Activated CD4-positive, CD25-positive, alpha-beta regulatory T cell treated with anti-CD3 and anti-CD28 coated beads, Interleukin-2, amount 50 U/mL, for 16 hours (primary cell): ENCODE measurements at places on chromosomes 6 and 20.

DNA sequence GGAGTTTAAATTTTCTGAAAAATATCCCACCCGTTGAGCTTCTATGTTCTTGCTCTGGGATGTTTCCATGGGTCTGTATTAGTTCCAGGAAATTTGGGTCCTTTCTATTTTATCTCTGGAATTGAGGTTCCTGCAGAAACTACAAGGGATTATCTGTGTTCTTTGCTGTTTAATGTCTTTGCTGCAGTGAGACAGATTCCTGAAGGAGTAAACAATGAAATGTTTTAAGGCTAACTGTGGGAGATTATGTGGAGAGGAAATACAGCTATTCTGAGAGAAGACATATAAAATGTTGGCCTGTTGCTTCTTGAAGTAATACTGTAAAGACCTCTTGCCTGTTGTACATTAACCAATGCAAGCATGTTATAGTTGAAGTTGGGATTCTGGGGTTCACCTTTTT lies 43.5 kb downstream of the SAMD5 start:
- no peak for DNase-seq

DNA sequence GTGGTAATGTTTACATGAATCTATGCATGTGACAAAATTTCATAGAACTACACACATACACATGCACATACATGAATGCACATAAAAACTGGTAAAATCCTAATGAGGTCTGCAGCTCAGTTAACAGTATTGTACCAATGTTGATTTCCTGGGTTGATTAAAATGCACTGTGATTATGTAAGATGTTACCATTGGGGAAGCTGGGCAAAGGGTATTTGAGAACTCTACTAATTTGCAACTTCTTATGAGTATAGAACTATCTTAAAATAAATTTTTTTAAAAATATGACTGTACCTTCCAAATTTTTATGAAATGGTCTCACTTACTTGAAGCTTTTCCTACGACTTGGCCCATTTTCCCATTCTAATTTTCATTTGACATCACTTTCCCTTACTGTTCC lies 43.4 kb upstream of the TENT5A start:
- no peak for DNase-seq

DNA sequence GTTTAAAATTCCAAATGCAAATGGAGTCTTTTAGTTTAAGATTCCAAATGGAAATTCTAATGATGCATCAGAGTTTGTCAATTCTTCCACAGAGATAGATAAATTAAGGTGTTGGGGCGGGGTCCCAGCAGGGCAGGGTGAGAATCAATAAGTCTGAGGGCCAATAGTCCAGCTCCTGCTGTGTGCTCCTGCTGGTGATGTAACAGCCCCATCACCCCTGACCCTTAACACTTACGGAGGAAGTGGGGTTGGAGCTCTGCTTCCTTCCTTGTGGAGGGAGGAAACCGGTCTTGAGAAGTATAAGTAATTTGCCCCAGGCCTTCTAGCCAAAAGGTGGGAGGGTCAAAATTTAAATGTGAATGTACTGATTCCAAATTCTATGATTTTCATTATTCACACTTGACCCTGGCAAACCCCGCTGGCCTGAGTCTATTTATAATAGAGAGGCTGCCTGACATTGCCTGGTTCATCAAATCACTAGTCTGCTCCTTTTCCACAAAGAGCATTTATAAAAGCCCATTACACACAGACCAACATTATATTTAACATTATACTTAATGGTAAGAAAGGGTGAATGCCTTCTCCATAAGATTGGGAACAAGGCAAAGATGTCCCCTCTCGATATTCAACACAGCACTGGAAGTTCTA lies 17.2 kb downstream of the ZBTB2 start:
- no peak for DNase-seq

DNA sequence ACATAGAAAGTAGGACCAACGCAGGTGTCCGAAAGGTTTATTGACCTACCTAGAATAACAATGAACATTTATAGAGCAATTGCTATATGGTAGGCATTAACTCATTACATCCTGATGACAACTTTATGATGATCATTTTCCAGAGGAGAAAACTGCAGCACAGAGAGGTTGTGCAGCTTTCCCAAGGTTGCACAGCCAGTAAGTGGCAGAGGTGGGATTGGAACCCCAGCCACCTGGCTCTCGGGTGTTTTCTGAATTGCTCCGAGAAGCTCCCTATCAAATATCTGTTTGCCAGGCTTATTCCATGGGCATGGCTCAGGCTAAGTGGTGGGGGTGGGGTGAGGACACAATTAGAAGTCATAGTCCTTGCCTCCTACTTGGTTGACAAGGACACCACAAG lies 24.1 kb upstream of the NFATC2 start:
- DNase-seq: no peak

DNA sequence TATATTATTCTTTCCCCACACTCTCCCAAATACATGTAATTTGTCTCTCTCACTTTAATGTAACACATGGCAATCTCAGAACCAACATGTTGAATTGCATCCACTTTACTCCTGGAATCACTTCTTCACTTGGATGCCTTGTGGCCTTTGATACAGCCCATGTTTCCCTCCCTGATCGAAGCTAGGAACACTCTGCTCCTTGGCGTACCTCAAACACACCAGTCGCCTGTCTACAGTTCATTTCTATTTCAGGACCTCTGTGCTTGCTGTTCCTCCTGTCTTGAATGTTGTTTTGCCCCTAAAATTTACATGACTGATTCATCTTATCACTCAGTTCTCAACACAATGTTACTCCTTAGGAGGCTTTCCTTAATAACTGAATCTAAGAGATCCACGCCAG lies 102.3 kb upstream of the VSTM2L start:
- DNase-seq: no peak

DNA sequence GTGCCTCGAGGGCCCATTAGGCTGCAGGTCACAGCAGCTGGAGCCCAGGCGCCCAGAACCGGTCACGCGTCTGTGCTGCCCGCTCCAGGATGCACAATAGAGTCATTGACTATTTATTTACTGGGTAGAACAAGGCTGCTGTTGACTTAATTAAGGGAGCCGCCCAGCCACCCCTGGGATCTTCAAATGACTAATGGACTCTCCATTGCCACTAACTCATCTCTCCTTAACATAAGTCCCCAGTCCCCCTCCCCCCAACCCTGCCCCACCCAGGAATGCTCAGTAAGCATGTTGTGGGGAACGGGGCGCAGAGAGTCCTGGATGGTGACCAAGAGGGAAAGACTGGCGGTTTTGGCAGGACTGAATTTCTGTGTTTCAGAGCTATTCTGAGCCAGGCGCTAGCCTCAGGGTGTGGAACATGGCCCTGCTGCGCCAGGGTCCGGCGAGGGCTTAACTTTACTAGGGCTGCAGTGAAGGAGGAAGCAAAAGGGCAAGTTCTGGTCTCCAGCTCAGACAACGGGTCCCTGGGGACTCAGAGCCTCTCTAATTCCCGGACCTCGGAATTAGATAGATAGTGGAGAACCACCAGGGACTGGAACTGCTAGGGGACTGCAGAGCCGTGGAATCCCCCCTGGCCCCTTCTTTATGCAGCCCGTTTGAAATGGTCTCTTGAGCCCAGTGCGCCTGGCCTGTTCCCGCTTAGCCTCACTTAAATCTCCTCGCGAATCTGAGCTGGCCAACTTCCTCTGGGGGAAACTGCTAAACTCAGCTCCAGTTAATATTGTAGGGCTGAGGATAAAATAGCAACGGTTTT lies 1.5 kb upstream of the GRIK2 start:
- no peak for DNase-seq

GRCh38 chr20:40675599-40676221 lies 13.3 kb downstream of the MAFB start:
- no peak for DNase-seq

GRCh38 chr20:4007383-4008025 lies 7.9 kb downstream of the RNF24 start:
- DNase-seq: no peak

DNA sequence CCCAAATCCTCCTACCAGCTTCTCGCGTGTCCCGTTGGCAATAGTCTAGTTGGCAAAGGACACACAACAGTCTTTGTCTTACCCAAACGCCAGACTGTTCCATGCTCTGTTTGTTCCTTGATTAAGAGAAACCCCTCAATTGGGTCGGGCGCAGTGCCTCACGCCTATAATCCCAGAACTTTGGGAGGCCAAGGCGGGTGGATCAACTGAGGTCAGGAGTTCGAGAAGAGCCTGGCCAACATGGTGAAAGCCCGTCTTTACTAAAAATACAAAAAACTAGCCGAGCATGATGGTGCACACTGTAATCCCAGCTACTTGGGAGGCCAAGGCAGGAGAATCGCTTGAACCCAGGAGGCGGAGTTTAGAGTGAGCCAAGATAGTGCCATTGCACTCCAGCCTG lies 153.7 kb downstream of the GRM4 start:
- DNase-seq: no peak

- DNase-seq: no peak
Observed at GRCh38 chr6:47202644-47203205, 107.0 kb downstream of the TNFRSF21 start.

GRCh38 chr6:128239146-128239545 lies 281.3 kb downstream of the PTPRK start:
- DNase-seq: no peak

DNA sequence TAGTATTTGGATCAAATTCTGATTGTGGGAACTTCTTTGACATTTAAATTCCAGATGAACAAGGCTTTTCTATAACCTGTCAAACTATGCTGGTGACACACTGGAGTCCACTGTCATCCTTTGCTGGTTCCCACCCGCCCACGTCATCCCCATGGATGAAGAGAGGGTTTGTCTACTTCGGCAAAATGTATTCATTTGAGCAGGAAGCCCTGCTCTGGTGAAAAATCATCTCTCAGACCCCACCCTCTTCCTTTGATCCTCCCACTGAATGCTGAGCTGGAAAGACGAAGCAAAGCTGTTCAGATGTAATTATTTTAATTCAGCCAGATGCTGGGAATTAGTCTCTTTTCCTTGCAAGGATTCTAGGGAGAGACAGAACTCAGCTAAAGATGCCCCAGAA lies 50.5 kb downstream of the CPNE5 start:
- no peak for DNase-seq

DNA sequence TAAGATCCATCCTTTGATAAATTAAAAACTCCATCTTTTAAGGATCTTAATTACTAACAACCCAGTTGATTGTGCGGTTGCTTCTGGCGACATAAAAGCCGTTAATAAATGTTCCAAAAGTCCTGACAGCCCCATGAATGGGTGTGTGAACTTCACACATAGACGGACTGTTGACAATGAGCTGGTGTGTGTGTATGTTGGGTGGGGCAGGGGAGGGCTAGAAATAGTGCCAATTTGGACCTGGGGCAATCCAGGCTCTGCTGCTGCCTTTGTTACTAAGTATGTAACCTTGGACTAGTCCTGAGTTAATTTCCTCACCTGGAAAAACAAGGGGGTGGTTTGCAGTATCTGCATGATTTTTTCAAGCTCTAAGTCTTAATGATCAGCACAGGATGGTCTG lies 4.2 kb downstream of the MAS1 start:
- no peak for DNase-seq

- DNase-seq: no peak
Observed at GRCh38 chr6:89566008-89566800, 72.3 kb downstream of the LYRM2 start.

DNA sequence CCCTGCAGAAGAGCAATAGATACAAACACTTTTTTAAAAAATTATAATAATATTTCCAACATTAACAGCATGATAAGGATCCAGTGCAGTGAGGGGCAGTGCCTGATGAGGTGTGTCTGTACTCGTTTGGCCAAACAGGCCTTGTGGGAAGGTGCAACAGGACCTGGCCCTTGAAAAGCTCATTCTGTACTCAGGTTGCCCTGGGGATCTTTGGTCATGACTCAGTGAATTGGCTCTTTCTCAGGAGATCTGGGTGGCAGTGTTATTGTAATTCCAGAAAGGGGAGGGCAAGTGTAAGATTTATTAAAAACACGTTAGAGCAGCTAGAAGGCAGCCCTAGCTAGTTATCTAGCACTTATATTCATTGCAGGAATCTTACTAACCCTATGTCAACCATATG lies 2.9 kb upstream of the SPINT3 start:
- DNase-seq: no peak

DNA sequence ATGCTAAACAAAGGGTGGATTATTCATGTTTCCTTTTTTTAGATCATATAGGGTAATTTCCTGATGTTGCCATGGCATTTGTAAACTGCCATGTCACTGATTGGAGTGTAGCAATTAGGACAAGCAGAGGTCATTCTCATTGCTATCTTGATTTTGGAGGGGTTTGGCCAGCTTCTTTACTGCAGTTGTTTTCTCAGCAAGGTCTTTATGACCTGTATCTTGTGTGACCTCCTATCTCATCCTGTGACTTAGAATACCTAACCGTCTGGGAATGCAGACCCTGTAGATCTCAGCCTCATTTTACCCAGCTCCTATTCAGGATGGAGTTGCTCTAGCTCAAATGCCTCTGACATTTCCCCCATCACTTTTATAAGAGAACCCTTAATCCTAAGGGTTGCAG lies 53.6 kb downstream of the CDS2 start:
- no peak for DNase-seq

GRCh38 chr6:122649701-122650100 lies 39.5 kb downstream of the PKIB start:
- no peak for DNase-seq

- no peak for DNase-seq
Observed at GRCh38 chr20:51463998-51464397, 78.5 kb downstream of the NFATC2 start.

- DNase-seq: no peak
Observed at GRCh38 chr20:61569825-61570224, 317.8 kb downstream of the CDH4 start.

DNA sequence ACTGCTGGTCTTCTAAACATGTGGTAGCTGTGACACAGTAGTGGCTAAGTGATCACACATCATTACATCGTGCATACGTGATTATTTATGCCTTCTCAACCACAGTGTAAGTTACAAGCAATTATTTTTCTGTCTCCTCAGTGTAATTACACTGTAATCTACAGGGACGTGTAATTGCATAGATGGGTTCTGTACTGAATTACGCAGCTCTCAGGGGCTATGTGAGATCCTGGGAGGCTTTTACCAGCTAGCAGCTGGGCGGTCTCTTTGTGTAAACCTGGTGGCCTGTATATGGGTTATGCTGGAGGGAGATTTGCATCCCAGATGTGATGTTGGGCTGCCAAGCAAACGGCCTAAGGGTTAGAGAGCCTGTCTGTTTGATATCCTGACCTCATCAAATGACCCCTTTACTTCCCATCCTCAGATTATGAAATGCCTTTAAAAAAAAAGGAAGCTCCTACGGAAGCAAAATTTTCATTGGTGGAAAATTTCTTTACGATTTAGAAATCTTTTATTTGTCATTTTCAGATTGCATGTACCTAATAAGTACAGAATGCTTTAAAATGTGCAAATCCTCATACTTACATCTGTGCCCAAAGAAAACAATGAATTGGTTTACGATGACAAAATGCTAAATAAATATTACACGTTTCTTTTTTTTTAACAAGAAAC lies 402.8 kb upstream of the JAG1 start:
- DNase-seq: no peak

DNA sequence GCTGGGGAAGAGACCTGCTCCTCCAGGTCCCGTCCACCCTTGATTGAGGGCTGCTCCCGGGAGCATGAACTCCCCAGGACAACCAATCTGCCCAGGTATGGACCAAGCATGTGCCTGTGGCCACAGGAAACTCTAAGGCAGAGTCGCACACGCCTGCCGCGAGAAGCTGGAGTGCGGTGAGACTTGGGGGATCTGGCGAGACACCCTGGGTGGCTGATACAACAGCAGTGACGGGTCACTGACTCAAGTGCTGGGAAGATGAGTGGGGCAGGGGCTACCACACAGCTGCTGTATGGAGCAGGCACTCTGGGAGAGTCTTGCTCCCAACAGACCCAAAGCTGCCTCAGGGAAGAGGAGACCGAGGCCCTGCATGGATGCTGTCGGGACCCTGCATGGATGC lies 40.1 kb downstream of the BFSP1 start:
- DNase-seq: no peak
